ENCODE measurements at places on chromosomes 4 and X. TPM values are rescaled to one million over a fixed set of nuclear protein-coding genes. Genes with fewer than 3 reads are reported as not detected.
A peak's percentile ranks its signal among the peaks of the same experiment; 100 is the strongest.

- no peak for DNase-seq
Measured at GRCh38 chrX:131227608-131228007, 61.5 kb downstream of the IGSF1 start.

DNA sequence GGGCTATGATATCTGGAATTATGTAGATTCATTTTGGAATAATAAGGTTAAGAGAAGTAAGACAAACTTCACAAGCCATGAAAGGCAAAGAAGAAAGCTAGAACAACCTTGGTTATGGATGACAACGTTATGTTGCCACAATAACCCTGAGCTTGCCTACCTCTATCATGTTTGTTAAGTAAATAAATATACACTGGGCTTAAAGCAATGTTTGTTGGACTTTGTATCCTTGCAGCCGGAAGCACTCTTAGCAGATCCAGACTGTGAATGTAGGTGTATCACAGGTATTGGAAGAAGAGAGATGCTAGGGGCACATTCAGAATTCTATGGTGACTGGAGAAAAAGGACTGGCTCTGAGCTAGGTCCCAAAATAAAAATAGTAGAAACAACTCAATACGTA is 214.4 kb downstream of the HS3ST1 start:
- no peak for DNase-seq

DNA sequence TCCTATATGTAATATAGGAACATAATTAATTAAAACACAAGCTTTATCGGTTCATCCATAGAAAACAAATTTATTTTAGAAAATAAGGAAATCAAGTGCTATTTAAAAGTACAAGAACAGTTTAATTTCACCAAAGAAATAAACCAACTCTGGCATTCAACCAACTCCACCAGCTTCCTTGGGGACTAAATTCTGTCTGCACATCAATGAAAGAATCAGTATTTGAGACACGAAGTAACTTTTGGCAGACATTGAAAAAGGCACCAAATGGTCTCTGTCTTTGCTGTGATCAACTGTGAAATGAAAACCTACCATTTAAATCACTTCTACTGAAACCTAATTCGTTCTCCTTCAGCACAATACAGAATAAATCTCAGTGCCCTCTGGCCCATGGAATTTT is 719.7 kb upstream of the GRIA3 start:
- no peak for DNase-seq

FOXR2 gene
- not detected for total RNA-seq

- DNase-seq: no peak
Measured at GRCh38 chrX:643241-643595, 12.6 kb downstream of the SHOX start.

ENPEP gene
- 0.56 TPM for total RNA-seq

STAP1 gene
- 0.08 TPM for total RNA-seq

GRCh38 chr4:131381055-131381454 is 1768.0 kb upstream of the PCDH10 start:
- no peak for DNase-seq

GRCh38 chr4:30828264-30828926 is 108.2 kb downstream of the PCDH7 start:
- no peak for DNase-seq

POF1B gene
- 6.6 TPM for total RNA-seq

DNA sequence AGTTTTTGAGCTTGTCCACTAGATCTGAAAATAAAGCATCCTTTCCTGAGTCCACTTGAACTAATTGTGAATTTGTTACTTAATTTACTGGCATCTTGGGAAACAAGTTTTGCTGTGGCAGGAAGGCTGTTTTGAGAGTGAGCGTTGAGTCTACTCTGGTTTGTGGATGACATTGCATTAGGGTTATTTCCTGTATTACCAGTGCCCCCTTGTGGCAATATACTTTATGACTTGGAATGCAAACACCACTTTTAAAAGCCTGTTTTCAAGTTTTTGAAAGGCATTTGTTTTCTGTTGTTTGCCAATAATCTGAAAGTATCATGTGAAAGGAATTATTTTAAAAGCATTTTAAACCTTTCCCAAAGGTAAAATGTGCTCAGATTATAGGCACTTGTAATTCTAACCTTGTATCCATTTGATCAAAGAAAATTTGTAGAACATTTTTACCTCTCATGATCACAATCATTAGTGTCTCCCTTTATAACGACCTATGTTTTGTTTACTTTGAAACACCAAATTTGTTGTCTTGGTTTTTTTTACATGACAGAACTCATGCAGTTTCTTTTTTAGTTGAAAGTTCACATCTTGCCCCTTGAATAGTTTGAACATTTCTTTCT is 18.0 kb upstream of the CYP2U1 start:
- DNase-seq: peak; percentile 34

ACOT9 gene
- 82.3 TPM for total RNA-seq

GRCh38 chr4:72629540-72629939 is 60.5 kb upstream of the ADAMTS3 start:
- DNase-seq: no peak

DNA sequence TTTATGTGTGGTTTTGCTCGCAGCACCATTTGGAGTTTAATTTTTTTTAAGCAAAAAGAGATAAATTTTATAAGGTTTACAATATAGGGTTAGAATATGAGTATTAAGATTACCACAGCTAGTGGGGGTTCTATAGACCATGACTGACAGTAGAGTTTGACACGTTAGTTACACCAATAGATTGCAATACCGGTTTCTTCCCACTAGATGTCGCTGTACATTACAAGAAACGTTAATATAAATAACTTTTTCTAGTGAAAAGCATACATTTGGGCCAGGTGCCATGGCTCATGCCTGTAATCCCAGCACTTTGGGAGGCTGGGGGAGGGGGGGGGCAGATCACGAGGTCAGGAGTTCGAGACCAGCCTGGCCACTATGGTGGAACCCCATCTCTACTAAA is 433.6 kb downstream of the MAGEB5 start:
- peak; percentile 24 for DNase-seq

DNA sequence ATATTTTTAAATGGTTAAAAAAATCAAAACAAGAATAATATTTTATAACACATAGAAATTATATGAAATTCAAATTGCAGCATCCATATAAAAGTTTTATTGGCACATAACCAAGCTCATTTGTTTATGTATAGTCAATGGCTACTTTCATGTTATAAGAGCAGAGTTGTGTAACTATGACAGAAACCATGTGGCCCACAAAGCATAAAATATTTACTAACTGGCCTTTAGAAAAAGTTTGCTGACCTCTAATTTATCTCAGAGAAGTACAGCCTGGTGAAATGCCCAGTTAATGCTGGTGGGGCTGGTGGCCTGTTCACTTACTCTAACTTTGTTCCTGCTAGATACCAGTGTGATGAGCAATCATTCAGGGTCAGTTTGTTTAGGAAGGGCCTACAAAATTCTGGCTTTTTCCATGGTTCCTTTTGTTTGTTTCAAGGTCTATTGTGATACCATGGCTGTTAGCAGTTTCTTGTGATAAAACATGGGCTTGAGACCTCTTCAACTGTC is 104.6 kb downstream of the PPP1R2C start:
- no peak for DNase-seq

DNA sequence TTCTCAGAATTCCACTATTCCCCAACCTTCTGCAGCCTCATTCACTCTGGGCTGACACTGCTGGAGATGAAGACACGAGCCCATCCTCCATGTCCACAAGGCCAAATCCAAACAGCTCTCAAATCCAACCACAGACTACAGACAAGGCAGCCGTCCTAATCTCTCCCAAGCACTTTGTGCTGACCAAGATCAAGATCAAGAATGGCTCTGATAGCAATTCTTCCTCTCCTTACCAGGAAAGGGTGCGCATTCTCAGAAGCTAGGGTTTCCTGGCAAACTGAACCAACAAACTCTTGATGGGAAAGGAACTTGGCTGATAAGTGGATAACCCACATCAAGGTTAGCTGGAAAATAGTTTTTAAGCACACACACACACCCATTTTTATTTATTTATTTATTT is 26.5 kb downstream of the RELL1 start:
- DNase-seq: no peak

DNA sequence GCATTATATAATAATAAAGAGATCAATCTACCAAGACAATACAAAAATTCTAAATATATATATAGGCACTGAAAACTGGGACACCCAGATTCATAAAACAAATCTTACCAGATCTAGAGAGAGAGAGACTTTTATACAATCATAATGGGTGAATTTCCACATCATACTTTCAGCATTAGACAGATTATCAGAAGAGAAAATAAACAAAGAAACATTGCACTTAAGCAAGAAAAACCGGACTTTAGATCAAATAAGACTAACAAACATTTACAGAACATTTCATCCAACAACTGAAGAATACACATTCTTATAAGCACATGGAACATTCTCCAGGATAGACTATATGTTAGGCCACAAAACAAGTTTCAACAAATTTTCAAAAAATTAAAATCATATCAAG is 245.1 kb downstream of the INPP4B start:
- DNase-seq: no peak

DNA sequence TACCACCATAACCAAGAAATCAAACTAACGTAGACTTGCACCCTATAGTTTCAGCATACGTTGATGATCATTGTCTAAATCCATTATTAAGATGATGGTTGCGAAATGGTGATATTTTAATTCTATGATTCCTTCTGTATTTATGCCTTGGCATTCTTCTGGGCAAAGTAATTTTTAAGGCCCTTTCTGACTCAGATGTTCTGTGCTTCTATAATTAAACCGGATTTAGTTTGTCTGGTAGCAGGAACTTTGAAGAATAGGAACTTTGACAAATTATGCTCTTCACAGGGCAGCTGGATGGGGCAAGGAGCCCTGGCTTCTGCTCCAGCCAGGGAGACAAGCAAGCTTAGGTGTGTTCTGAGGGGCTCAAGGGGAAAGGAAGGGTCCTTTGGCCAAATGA is 23.8 kb upstream of the PLAC1 start:
- DNase-seq: no peak

GLOD5 gene
- total RNA-seq: not detected

NFXL1 gene
- total RNA-seq: 12.4 TPM

- DNase-seq: peak; percentile 26
Measured at GRCh38 chr4:146522869-146523205, 1.1 kb upstream of the SLC10A7 start.

- DNase-seq: no peak
Measured at GRCh38 chr4:182925855-182926254, 8.7 kb upstream of the DCTD start.

SPIN3 gene
- 9.7 TPM for total RNA-seq

GRCh38 chr4:93084599-93085305 is 743.8 kb upstream of the ATOH1 start:
- DNase-seq: peak; percentile 85

CXCL6 gene
- 0.08 TPM for total RNA-seq

DNA sequence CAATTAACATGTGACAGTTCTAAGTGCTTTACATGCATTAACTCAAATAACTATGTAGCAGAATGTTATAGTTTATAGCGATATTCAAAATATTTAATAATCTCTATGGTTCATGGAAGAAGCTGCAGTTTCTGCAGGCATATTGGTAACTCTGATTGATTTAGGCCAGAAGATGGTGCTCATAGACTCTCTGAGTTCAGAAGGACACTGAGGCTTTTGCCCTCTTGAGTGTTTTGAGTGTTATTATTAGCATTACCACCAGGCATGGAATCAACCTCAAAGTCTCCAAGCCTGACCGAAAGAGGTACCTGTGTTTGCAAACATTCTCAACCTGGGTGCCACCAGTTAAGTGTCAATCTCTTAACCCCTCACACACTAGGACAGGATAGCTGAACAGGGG is 792.3 kb upstream of the PCDH7 start:
- DNase-seq: no peak

Measured in SJCRH30 (cell line).